HuH-7 (cell line): ENCODE measurements at places on chromosomes 12 and 14.

GRCh38 chr12:92471551-92471950, 231.2 kb upstream of the PLEKHG7 start:
- no peak for DNase-seq

- DNase-seq, result peak; percentile 62
Observed at GRCh38 chr12:107670999-107671643, 14.5 kb upstream of the PWP1 start.

DNA sequence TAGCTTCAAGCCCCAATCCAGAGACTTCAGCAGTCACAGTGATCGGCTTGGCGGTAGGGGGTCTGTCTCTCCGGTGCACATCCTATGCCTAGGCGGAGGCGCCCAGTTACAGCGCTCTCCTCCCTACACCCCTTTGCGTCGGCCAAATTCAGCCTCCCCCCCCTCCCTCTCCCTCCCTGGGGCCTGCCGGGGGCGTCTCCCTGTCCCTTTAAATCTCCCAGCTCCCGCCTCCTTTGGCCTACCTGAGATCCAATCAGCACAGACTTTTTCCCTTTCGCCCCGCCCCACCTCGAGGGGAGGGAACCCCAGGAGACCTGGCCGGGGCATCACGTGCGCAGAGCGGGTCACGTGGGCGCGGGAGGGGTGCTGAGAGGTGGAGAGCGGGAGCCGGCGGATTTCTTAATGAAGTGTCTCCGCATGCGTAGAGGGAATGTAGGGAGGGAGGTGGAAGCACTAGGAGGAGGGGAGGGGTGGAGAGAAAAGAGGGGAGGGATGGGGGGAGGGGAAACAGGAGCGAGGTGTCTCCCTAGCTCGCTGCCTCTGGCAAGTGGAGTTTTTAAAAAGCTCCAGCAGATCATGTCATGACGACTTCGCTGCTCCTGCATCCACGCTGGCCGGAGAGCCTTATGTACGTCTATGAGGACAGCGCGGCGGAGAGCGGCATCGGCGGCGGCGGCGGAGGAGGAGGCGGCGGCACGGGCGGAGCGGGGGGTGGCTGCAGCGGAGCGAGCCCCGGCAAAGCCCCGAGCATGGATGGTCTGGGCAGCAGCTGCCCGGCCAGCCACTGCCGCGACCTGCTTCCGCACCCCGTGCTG, at the start of gene HOXC13:
Gene HOXC13 (plus strand): TSS at position 506 of the 815 bp plus-strand sequence. CDS start 76 bp downstream, at position 582.
- peak; percentile 100 for DNase-seq

- DNase-seq, result no peak
Observed at GRCh38 chr14:44589180-44589579, 82.1 kb upstream of the FSCB start.

DNA sequence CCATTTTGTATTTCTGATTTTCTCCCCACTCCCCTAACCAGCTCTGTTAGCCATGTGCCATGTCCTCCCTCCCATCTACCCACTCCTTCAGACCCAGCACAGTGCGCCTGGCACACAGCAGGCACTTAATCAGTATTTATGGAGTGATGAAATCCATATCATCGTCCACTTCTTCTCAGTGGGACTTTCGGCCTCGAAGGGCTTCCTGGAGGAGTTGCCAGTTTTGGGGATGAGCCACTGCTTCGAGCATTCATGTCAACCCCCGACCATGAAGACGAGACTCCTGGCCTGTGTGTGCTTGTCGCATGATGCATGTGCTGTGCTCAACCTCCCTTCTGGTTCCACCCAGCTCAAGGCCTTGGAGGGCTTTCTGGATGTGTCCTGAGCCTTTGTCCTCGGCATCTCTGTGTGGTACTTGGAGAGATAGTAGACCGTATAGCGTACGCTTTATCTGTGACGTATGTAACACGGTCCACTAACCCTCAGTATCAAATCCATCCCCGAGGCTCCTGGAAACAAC, 119.5 kb upstream of the RTL1 start:
- DNase-seq, result no peak

DNA sequence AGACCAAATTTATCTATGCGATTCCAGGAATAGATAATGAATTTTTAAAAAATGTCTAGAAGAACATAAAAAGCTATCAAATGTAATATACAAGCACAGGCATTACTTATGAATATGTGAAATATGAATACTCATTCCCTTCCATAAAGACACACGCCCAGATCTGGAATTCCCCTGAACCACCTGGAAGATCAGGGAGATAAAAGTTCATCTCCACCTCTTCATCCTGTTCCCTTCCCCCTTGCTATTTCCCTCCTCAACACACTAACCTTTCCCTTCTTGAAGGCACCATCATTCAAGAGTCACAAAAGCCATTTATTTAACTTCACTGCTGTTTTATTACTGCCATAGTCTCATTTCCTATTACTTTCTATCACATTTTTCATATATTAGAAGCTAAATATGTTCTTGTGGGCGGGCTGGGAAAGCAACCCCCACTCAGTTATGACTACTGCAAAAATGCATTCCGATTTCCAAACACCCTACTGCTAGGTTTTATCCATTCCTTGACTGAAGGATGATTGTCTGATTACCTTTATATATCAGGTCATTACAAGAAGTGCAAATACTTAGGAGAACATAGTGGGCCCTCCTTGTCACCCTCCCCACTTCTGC, 16.1 kb downstream of the FGD6 start:
- no peak for DNase-seq

GRCh38 chr12:53586745-53587144, 39.4 kb downstream of the ATF7 start:
- no peak for DNase-seq

DNA sequence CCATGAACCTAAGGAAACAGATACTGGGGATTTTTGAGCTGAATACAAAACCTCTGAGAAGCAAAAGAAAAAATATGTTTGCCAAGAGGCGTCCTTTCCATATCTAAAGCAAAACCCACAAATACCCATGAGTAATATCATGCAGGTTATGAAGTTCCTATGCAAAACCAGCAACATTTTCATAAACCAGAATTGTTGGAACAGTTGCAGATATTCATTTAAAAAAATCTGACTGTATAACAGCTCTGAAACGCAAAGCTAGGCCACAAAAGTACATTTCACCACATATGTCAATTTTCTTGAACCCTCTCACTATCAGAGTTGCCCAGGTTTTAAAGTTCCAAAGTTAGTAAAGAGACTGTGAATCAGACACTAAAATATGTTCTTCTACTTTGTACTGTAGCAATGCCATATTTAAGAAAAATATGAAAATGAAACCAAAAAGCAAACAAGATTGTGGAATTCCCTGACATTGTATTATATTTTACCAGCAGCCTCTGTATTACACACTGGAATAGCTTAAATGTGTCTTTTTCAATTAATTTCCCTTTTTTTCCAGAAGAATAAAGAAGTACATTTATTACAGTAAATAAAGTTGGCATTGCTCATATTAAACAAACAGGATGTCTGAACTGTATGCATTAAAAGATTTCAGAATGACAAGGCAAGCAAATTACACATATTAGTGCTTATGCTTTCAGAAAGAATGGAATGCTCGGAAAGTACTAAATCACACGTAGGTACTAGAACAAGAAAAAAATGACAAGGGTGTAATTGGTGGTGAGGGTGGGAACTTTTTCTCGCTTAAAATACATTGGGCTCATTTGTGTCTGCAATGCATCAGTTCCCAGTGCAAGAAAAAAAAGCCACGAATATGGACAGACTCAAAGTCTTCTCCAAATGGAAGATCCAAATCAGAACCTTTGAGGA, 33.6 kb upstream of the HIF1A start:
- DNase-seq, result no peak

DNA sequence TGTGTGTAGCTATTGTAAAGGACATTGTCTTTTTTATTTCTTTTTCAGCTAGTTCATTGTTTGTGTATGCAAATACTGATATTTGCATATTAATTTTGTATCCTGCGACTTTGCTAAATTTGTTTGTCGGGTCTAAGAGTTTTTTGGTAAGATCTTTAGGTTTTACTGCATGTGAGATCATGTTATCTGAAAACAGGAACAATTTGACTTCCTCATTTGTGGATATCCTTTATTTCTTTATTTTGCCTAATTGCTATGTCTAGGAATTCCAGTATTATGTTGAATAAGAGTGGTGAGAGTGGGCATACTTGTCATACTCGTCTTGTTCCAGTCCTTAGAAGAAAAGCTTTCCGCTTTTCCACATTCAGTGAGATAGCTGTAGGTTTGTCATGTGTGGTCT, 28.8 kb downstream of the SIX4 start:
- no peak for DNase-seq

GRCh38 chr14:74638966-74639365, 26.9 kb upstream of the LTBP2 start:
- DNase-seq, result no peak

- DNase-seq, result no peak
Observed at GRCh38 chr12:124830306-124830705, 33.4 kb downstream of the SCARB1 start.

DNA sequence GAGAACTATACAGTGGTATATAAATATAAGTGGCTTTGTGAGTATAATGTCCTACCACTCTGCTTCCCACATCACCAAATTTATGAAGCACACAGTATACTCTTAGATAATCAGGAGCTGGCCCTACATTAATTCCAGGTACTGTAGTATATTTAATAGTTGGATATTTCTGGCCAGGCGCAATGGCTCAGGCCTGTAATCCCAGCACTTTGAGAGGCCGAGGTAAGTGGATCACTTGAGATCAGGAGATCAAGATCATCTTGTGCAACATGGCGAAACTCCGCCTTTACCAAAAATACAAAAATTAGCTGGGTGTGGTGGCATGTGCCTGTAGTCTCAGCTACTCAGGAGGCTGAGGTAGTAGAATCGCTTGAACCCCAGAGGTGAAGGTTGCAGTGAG, 104.0 kb downstream of the FOXA1 start:
- DNase-seq, result no peak

DNA sequence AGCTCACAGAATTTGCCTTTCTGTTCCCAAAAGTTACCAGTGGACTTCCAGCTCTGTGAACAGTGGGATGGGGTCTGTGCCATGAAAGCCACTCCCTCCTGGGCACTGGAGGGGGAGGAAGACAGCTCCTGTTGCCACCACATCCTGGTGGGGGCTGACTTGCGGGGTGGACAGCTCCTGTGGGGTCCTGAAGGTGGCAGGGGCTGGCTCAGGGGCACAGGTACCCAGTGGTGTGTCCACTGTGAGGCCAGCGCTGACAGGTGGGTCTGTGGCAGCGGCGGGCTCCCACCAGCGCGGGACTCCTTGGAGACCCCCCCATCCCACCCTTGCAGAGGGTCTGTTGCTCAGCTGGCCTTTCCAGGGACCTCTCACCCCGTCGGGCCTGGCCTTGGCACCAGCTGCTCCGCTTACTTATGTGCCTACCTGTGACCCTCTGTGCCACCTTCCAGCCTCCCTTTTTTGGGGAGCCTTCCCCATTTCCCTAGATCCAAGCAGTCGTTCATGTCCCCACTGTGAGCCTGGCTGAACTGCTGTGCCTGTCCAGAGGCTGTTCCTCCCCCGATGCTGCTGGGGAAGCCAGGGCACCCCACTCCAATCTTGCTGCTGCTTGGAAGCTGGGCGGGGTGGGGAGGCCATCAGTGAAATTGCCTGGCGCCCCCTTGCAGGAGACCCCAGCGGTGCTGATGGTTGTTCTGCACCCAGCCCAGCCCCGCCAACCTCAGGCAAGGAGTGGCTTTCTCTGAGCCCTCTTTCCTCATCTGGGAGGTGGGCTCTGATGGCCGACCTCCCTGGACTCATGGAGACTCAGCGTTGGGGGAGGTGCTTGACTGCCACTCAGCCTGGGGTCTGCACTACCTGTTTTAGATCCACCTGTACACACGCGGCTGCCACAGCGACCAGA, 2.2 kb downstream of the TEDC1 start:
- no peak for DNase-seq

- DNase-seq, result no peak
Observed at GRCh38 chr14:78043349-78043748, 126.8 kb upstream of the NRXN3 start.

- DNase-seq, result no peak
Observed at GRCh38 chr12:12583510-12584178, 21.0 kb upstream of the DUSP16 start.

DNA sequence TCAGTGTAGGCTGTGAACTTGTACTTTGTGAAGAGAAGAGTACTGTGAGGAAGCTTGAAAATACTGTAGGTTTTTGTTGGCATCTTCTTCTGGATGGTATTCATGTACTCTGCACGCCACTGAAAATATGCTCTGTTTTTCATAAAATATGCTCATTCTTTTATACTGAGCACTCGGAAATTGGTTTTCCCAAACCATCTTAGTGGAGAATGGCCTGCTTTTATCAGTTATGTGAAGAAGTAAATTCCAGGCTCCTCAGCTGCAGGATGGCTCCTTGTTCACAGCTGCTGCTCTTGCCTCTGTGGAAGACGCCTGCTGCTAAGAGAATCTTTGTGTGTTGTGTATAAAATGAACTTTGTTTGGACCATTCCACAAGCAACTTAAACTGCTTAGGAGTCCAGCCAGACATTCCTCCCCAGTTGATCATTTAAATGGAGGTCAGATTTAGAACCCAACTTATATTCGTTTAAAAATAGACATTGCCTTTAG, 443.5 kb upstream of the RGS6 start:
- DNase-seq, result no peak

GRCh38 chr12:28543021-28543890, 353.0 kb downstream of the CCDC91 start:
- no peak for DNase-seq

GRCh38 chr12:62605981-62606380, 139.4 kb downstream of the MON2 start:
- no peak for DNase-seq

- no peak for DNase-seq
Observed at GRCh38 chr12:65896743-65897142, 72.5 kb downstream of the HMGA2 start.

- no peak for DNase-seq
Observed at GRCh38 chr12:6037459-6037858, 87.0 kb downstream of the VWF start.

DNA sequence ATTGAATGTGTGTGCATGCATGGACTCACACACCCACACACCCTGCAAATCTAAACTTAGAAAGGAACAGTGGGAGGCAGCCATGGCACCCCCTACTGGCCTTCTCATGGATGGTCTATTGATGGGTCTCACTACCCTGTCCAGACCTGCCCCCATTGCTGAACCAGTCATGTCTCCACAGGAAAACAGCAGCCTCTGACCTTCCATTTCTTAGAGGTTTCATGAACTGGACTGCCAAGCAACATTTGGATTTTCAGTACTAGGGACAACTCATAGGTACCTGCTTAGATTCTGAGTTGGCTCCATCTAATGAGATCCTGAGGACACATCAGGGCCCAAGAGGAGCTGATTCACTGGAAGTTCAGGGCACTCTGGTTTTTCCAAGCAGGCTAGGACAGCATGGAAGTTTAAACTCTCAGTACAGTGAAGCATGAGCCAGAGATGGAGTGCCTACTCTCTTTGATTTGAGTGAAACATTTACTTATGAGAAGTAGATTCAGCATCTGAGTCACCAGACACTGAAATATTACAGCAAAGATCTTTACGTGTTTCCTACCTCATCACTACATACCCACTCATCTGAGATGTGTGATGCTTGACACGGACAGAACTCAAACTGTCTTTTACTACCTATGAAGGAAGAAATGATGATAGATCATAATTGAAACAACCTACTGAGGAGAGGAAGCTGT, 98.9 kb upstream of the PLEKHG7 start:
- no peak for DNase-seq

- DNase-seq, result peak; percentile 56
Observed at GRCh38 chr14:102590667-102591099, 1.8 kb upstream of the RCOR1 start.
